Stimulated activated CD8-positive, alpha-beta memory T cell treated with anti-CD3 and anti-CD28 coated beads, Interleukin-7, amount 100 ng/mL, for 1 hour (primary cell): ENCODE measurements at places on chromosomes 7 and 10.

GRCh38 chr7:24741679-24742505 is 15.4 kb downstream of the GSDME start:
- no peak for DNase-seq

GRCh38 chr10:128781637-128782036 is 655.4 kb upstream of the MKI67 start:
- no peak for DNase-seq

- no peak for DNase-seq
These were observed 43.6 kb upstream of the DPYSL4 start for GRCh38 chr10:132143162-132143561.

- DNase-seq = no peak
These were observed 63.1 kb upstream of the ADRB1 start for GRCh38 chr10:113980408-113981087.

- no peak for DNase-seq
These were observed 376.9 kb downstream of the LRRTM3 start for GRCh38 chr10:67302701-67303100.

- no peak for DNase-seq
These were observed 15.8 kb downstream of the TSPAN33 start for GRCh38 chr7:129160161-129160905.

DNA sequence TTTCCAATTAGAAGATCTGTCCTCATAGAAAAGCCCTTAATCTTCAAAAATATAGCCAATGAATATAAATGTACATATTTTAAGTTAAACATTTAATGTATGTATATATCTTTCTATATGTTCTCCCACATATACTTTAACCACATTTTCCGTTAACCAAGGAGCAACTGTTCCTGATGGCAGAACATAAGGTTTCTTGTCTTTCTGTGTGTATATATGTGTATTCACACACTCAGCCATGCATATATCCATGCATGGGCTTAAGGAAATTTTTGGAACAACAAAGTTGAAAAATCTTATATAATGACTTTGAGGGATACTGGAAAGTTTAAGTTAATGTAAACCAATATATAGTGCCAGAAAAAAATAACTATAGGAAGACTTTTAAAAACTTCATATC is 274.0 kb downstream of the DGKB start:
- no peak for DNase-seq
